ENCODE measurements at places on chromosomes 1 and 21.

DNA sequence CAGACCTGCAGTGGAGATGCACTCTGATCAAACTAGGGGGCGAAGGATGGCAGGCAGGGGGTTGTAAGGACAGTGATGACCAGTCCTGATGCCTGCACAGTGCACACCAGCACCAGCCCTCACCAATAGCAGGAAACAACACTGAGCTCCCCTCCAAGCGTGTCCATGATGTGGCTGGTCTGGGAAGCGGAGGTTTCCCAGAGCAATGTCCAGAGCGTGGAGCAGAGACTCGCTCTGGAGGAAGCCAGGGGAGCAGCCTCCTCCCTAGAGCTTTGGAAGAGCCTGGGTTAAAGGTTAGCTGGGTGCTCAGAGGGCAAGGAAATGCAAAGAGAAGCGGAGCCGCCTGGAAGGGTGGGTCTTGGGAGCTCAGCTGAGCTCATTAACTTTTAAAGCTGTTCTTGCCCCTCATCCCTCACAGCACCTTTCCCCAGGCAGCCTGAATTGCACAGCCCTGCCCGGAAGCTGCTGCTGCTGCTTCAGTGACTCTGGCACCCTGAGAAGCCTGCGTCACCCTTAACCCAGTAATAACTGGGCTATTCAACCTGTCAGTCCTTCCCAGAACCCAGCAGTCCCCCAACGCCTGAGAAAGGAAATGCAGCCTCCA is 162.2 kb upstream of the RAB4A start:
- DNase-seq: no peak

DNA sequence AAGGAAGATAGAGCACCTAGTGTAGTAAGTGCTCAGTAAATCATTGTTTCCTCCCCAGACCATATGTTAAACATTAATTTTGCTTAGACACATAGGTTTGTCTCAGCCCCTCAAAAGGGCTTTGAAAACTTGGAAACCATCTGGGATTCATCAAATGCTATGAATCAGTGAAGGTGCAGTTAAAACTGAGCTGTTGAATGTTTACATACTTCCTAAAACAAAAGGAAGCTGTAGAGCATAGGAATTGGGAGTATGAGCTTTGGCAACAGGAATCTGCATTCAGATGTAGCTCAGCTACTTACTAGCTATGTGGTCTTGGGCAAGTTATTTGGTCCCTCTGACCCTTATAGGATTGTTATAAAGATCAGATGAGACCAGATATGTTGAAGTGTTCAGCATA is 18.7 kb upstream of the PODN start:
- DNase-seq: no peak

DNA sequence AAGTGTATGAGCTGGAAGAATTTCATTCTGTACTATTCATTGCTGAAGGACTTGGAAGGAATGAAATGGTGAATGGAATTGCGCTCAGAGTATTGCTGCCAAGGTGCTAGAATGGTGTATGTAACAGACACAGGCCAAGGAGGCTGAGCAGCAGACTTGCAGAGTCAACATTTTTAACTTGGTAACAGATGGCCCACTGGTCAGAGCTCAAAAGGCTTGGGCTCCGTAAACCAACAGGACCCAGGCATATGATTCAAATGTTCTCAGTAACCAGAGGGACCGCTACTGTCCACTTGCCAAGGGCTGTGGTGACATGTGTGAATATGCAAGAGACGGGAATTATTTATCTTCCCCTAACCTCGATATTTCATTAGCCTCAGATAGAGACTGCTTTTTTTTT is 28.8 kb upstream of the PTGFRN start:
- no peak for DNase-seq

DNA sequence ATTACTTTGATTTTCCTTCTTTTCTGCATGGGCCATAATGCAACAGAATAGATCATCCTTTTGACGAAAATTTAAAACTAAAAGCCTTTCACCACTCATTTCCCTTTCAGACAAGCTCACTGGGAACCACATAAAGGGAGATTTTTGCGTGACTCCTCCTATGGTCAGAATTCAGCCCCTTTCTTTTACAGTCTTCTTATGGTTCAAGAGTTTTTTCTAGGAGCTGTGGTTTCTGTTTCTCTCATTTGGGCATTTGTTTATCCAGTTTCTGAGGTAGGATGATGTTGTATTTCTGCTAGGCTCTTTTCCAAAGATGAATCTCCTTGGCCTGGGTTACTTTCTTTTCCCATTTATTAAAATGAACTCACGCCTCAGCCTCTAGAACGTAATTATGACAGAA is 16.9 kb downstream of the RGS1 start:
- no peak for DNase-seq

GRCh38 chr1:102219463-102219862 is 222.7 kb upstream of the OLFM3 start:
- no peak for DNase-seq

DNA sequence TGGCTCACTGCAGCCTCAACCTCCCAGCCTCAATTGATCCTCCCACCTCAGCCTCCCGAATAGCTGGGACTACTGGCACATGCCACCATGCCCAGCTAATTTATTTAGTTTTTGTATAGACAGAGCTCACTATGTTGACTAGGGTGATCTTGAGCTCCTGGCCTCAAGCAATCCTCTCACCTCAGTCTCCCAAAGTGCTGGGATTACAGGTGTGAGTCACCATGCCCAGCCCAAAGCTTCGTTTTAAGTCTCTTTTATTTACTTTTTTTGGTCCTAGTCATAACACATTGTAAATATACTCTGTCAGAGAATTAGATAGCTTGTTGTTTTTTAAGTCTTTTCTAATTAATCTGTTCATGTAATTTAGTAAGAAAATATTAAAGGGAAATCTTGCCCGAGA is 42.8 kb downstream of the KCNK1 start:
- DNase-seq: no peak

DNA sequence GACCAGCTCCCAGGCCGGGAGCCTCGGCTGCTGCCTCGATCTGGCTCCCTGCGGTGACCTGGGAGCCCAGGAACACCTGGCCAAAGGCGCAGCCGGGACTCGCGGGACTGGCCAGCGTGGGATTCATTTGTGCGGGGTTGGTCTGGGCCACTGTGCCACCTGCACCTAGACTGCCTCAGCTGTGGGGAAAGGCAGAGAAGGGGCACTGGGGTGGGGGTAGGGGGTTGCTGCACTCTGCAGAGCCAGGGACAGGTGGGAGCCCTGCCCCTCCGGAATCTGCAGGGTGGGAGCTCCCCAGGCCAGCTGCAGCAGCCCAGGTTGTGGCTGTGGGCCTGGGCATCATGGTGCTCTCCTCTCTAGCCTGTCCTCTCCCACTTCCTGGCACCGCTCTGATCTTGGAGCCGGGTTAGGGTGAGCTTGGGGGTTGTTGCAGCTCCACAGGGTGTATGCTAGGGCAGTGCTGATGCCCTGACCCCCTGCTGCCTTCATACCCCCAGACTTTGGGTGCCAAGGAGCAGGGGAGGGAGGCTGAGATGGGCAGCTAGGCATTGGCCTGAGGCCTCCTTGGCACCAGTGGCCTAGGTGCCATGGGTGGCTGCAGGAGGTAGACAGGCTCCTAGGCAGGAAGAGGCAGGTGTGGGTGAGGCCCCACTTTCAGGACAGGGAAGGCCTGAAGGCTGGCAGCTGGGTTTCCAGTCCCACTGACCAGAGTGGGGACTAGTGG is 57.5 kb upstream of the ETV3 start:
- no peak for DNase-seq

DNA sequence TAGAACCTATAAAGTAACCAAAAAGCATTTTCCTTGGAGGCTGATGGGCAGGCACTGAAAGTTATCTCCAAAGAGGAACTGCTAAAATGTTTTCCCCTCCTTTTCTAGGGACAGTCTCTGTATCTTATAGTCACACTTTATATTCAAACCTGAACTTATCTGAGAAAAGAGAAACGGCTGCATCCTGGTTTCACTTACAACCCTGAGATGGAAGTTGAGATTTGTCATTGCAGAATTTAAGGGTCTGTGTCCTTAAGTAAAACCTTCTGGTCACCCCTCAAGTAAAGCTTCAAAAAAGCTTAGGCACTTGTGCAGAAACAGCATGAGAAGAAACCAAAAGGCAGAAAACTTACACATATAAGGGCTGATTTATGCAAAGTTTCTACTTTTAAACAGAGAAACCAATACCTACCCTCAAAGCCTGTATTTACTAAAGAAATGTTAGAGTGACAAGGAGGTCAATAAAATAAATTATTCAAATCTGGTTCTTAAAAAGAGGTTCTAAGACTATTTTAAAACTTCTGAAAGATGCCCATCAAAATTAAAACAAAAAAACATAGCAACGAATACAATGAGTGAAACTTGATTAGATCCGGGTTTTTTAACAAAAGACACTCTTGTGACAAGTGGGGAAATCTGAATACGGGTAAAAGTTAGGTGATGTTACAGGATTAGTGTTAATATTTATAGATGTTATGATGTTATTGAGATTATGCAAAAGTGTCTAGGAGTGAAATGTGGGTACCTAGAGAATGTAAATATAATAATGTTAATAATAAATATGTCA is 9.9 kb downstream of the CD58 start:
- DNase-seq: no peak

- DNase-seq: no peak
Measured at GRCh38 chr1:9101510-9102146, 27.3 kb downstream of the GPR157 start.

- no peak for DNase-seq
Measured at GRCh38 chr1:23732363-23733224, 10.7 kb upstream of the ELOA start.
